ENCODE measurements at places on chromosomes 1 and 21.

GRCh38 chr1:31529999-31530684 is 46.2 kb upstream of the TINAGL1 start:
- DNase-seq = no peak

- no peak for DNase-seq
Observed at GRCh38 chr1:12521096-12521495, 96.9 kb downstream of the DHRS3 start.

- no peak for DNase-seq
Observed at GRCh38 chr1:213744780-213745179, 243.0 kb upstream of the PROX1 start.

DNA sequence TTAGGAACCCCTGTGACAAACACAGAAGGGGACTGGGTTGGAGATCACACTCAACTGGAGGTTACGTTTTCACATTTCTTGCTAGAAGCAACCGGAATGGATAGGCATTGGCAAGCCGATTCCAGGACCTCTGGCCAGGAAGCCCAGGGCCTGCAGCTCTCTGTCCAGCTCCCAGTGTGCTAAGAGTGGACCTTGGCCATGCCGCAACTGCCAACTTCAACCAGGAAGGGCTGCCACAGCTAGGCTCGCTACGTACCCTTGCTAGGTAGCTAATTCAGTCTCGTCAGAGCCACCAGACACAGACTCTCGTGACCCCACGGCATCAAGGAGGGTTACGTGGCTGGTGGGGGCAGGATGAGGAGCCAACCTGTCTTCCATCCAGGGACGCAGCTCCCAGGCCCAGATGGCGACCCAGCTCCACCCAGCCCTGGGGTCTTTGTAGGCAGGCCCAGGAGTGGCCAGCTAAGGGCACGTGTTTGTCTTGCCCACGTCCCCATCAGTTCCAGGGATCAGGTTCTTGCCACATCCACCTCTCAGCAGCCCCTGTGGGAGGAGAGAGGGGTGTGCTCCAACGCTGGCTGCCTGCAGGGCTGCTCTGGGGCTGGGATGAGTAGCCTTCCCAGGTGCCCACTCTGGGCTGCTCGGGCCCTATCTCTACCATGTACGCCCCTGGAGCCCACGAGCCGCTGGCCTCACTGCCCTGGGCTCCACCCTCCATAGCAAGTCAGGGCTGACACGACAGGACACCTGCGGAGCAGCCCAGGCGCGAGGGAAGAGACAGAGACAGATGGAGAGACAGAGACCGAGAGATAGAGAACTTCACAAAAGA is 39.2 kb downstream of the UBE2G2 start:
- no peak for DNase-seq

DNA sequence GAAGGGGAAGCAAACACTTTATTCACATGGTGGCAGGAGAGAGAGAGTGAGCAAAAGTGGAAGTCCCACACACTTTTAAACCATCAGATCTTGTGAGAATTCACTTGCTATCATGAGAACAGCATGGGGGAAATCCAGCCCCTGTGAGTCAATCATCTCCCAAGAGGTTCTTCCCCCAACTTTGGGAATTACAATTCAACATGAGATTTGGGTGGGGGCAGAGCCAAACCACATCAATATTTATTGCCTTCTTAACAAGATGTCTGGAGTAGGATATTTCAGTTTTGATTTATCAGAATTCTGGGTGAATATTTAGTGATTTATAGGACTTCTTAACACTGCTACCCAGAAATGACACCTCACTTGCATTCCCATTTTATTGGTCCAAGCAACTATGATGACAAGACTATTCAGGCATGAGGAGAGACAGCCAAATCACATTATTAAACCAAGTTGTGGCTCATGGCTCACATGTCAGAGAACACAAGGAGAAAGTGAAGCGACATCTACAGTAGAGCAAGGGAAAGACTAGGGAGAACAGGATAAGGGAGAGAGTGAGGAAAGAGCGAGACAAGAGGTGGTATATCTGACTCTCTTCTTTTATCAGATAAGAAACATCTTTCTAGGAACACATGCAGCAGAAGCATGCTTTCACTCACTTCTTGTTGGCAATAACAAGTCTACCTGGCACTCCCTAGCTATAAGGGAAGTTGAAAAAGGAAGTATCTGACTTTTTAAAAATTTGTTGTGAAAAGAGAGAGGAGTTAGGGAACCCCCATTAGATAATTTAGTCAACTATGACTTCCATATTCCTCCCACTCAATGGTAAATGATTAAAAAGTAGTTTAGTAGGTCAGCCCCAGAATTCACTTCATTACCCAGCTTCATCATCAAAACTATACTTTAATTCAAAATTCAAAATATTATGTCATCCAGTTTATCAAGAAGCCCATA is 36.6 kb upstream of the PTPRC start:
- DNase-seq = no peak

GRCh38 chr1:29743264-29743663 is 506.9 kb downstream of the PTPRU start:
- no peak for DNase-seq

- no peak for DNase-seq
Observed at GRCh38 chr1:160549665-160550006, 26.6 kb upstream of the SLAMF6 start.

DNA sequence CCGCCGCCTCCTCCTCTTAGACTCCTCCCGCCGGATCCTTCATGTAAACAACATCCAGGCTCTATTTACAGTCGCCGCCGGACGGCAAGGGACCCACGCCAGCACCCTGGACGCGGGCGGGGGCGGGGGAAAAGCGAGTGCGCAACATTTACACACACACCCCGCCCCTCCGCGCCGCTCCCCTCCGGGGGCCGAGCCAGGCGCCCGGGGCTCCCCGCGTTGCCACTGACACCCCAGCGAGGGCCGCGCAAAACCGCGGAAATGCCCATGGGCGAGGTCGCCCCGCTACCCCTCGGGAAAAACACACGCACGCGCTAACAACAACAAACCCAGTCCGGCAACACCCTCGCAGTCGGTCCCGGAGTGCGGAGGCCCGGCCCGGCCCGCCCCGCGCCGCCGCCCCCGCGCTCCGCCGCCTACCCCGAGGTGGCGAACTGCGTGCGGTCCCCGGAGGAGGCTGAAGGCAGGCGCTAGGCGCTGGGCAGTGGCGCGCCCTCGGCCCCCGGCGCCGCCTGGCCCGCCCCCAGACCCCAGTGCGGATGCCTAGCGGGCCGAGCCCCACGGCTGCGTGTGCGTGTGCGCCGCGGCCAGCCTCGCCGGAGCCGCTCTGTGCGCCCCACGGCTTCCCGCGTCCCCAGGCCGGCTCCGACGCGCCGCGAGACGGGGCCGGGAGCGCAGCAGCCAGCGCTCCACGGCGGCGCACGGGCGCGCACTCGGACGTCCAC is 81.1 kb upstream of the AK4 start:
- DNase-seq = peak; percentile 58

DNA sequence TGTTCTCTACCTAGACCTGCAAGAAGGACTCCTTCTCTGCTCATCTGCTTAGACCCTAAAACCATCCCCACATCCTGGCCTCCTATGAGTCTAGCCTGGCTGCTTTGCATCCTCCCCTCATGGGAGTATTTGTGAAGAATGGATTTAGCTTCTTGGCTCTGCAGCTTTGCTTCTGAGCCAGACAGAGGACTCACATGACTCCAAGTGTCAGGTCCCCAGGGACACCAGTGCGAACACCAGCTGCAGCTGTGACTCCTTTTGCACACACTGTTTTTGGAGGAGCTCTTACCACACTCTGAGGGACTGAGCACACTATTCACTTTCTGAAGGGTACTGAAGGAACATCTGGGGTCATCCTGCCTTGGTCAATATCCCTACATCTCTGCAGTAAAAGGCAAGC is 131.8 kb upstream of the SGIP1 start:
- DNase-seq = no peak

DNA sequence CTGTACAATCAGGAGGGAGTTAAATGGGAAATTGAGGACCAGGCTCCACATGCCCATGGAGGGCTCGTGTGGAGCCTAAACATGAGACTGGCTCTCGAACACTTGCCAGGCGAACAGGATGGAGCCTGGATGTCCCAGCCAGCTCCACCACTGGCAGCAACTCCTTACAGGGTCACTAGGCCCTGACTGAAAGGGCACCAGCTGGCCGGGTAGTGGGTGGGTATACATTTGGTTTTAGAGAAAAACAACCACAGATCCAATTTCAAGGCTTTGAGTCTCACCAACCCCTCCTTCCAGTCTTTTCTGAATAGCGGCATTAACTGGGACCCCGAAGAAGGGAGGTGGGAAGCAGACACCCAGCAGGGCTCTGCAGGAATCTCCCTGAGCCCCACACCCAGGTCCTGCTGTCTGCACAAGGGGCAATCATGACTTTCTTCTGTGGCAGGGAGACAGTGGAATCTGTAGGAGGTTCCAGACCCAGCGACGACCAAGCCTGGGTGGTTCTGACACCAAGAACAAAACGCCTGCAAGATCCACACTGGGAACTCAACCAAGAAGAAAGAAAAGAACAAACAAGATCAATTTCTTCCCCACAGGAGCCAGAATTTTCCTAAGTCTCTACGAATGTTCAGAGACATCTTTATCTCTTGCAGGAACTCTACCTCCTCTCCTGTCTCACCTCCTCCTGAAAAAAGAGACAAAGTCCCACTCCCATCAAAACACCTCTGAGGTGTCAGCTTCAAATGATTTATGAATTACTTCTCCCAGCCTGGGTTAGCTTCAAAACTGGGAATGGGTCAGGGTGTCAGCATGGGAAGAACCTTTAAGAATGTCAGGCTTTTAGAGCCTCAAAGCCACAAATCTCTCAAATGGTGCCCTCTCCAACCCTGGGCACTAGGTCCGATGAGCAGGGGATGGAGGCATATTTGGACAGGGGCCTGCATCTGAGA is 26.5 kb upstream of the SRP9 start:
- DNase-seq = no peak

DNA sequence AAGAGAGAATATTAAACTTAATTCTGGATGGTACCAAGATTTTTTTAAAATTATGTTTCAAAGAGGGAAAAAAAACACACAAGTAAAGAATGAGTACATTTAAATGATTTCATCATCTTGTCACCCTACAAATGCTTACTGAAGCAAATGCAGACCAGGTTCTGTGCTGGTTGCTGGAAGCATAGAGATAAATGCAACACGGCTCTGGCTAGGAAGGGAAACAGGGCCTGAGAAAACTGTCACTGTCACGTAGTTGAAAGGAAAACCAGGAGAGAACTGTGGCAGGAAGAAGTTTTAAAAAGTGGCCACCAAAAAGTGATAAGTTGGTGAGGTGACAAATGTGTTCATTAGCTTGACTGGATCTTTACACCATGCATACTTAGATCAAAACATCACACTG is 336.9 kb upstream of the NFIA start:
- no peak for DNase-seq

GRCh38 chr1:68704800-68705443 is 208.0 kb upstream of the DEPDC1 start:
- no peak for DNase-seq

DNA sequence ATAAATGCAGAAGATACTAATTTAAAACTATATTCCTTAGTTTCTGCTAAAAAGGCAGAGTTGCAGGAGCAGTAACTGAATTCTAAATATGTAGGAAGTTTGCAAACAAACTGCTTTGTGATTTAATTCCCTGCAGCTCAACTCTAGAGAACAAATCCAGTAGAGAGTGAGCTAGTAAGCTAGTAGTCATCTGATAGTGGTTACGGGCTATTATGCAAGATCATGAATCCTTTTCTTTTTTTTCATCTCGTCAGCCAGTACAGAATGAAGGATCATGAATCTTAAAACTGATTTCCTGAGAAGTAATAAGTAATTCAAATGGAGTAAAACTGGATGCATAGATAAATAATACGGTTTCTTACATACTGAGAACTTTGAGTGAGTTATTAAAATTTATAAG is 3.3 kb downstream of the DPH5 start:
- no peak for DNase-seq

DNA sequence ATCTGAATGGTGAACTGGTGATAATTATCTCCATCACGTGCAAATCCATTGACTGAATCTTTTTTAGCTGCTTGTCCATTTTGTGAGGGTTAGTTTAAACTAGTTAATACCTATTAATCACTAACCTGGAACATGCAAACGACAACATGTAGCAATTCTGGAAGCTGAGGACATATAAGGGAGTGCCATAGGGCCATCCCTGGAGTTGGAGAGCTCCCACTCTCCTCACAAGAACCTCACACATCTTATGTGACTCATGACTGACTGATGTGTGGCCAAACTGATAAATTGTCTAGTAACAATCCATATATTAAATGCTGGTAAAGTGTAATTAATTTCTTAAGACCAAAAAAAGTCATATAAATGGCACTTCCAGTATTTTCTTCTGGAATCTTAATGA is 62.9 kb upstream of the HOOK1 start:
- DNase-seq = no peak

GRCh38 chr1:221241157-221241556 is 361.9 kb downstream of the HLX start:
- DNase-seq = no peak

GRCh38 chr1:150072959-150073358 is 5.4 kb downstream of the VPS45 start:
- no peak for DNase-seq

DNA sequence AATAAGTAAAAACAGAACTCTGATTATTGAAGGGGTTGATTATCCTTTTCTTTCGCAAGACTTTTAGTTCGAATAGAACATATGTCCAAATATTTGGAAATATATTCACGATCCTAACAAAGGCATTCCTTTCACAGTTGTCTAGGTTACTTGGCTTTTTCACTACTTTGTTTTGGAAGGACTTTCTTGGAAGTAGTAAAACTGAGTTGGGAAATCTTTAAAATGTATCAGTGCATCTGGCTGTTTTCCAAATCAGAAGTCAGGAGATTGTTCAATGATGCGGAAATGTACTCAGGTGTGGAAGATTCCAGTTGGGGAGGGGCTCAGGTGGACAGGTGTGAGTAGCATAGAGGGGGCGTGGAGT is 67.1 kb downstream of the SH3BGR start:
- DNase-seq = no peak

- no peak for DNase-seq
Observed at GRCh38 chr1:176811511-176812288, 348.7 kb downstream of the PAPPA2 start.

GRCh38 chr1:24277420-24278169 is 41.6 kb upstream of the GRHL3 start:
- DNase-seq = no peak

GRCh38 chr1:230728710-230729392 is 14.9 kb upstream of the AGT start:
- no peak for DNase-seq

DNA sequence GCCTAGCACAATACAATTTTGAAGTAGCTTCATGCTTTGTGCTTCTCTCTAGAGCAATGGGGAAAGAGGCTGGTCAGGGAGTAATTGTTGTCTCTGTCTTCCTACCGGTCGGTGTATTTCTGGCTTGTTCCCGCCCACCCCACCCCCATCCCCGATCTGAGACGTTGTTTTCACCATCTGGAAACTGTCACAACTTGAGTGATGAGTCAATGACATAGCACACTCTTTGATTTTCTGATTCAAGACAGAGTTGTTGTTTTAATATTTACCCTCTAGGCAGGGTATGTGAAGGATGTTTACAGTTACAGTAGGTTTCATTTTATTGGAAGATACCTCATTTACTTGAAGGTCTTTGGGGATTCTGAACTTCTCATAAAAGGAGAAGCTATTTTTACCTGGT is 7.0 kb downstream of the IL12RB2 start:
- no peak for DNase-seq
